Brain microvascular endothelial cell (primary cell): ENCODE measurements at places on chromosomes 1 and 21.
A peak's percentile ranks its signal among the peaks of the same experiment; 100 is the strongest.

DNA sequence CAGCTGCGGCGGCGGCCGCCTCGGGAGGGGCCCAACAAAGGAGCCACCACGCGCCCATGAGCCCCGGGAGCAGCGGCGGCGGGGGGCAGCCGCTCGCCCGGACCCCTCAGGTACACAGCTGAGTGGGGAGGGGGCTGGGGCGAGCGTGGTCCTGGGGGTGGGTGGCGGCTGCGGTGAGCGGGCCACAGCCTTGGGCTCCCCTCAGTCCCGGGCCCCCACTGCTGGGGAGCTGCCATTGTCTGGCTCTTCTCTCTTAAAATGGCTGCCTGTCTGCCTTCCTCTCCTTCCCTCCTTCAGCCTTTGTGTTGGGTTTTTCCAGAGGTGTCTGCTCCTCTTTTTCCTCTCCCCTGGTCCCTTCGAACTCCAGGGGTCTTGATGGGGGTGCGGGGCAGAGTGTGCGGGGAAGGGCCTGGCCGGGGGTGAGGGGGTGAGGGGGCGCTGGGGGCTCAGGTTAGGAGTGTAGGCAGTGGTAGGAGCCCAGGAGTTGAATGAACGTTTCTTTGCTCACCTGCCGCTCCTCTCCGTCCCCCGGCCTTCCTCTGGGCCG, 1.7 kb downstream of the ARID1A start:
- no peak for DNase-seq

GRCh38 chr1:12052008-12052573, 11.0 kb upstream of the TNFRSF8 start:
- DNase-seq: peak; percentile 73

DNA sequence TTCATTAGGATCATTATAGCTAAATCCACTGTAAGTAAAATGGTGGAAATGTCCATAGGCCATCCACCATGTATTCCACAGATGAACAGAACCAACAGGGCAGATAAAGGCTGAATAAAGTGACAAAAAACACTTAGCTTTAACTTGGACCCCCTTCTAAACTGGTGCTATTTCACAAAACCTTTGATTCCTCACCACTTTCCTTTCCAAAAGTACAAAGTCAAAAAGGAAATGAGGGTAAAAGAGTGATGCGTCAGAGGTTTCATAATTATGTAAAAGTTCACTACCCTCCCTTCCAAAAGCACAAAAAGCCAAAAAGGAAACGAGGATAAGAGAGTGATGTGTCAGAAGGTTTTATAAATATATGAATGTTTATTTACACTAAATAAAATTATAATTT, 172.2 kb downstream of the TBX15 start:
- no peak for DNase-seq

DNA sequence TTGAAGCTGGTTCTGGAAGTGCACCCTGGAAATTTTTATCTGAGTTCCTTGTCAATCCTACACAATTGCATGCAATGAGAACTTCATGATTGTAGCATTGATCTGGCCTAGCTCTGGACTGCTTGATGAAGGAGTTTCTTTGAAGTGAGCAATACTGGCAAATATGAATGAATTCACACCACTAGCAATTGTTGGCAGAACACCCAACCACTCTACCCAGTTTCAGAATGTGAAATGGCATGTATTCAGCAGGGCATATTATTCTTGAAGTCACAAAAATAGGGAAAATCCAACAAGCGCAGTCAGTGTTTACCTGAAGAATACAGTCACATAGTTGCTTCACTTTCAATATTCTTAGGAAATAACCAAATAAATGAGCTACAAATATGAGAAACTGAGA, 57.3 kb downstream of the RGS5 start:
- no peak for DNase-seq

DNA sequence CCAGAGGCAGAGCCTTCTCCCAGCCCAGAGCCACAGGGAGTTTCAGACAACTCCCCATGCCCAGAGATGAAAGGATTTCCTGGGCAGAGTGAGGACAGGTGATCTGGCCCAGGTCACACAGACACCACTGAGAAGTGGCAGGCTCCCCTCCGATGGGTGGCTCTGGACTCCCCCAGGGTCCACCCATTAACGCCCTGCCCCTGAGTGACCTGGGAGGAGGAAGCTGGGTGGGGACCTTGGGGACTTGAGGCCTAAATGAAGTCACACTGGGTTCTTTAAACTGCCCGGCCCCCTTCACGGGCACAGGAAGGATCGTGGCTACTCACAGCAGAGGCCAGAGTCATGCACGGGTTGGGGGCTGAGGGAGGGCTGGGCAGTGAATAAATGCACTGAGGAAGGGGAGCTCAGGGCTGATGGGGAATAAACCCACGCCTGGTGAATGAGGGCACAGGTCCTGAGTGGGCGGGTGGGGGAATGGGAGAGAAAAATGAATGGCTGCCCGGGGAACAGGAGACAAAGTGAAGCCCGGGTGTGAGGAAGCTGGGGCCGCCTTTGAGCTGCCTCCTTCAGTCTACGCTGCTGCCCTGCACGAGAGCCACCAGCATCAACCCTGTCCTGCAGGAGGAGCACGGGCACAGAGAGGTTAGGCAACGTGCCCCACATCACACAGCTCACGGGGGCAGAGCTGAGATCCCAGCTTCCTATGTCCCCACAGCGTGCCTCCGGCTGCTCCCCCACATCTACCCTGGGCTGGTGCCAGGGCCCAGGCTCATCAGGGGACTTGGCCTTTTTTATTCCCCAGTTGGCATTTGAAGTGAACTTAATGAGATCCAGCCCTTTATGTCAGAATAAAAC, 404.3 kb downstream of the MATN1 start:
- no peak for DNase-seq

DNA sequence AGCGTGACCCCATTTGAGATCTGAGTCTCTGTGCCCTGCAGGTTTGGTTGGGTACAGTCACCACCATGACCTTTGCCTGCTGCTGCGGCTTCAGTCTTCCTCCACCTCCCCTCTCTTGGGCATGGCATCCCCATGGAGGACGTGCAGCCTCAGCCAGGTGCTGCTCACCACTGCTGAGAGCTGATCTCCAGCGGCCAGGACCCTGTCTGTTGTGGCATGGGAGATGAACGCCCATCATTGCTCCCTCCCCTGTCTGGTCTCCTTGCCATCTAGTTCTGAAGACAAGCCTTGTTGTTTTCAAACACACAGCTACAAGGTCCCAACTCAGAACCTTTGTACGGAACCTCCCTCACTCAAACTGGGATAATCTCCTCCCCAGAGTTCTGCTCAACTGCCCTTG, 19.2 kb upstream of the PKP1 start:
- DNase-seq: no peak

DNA sequence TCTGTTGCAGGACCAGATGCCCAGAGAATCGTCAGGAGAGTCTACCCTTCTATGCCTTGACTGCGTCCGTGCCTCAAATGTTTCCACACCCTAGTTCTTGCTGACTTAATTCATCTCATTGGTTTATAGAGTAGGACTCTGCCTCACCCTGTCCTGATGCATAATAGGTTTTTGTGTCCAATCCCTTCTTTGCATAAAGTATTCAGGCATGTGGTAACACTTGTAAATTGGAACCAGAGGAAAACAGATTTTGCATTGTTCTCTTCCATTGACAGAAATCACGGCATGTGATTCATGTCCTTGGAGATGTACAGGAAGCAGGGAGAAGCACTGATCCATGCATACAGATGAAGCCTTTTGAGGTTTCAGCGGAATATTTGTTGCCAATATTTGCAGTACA, 29.5 kb downstream of the PLPPR5 start:
- no peak for DNase-seq

DNA sequence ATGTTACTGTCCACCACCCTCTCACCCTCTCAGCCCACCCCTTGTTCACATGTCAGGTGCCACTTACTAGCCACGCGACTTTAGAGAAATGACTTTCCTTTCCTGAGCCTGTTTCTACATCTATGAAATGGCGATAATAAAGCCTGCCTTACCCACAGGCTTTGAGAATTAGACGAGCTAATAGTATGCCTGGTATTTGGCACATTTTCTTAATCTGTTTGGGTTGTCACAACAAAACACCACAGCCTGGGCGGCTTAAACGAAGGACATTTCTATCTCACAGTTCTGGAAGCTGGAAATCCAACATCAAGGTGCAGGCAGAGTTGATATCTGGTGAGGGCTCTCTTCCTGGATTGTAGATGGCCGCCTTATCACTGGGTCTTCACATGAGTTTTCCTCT, 273.9 kb upstream of the FMN2 start:
- DNase-seq: no peak

- DNase-seq: no peak
Measured at GRCh38 chr1:244957525-244957924, 93.2 kb upstream of the HNRNPU start.

GRCh38 chr1:12488666-12489354, 129.2 kb downstream of the DHRS3 start:
- DNase-seq: no peak

GRCh38 chr1:208834381-208835096, 590.4 kb upstream of the PLXNA2 start:
- DNase-seq: peak; percentile 2

DNA sequence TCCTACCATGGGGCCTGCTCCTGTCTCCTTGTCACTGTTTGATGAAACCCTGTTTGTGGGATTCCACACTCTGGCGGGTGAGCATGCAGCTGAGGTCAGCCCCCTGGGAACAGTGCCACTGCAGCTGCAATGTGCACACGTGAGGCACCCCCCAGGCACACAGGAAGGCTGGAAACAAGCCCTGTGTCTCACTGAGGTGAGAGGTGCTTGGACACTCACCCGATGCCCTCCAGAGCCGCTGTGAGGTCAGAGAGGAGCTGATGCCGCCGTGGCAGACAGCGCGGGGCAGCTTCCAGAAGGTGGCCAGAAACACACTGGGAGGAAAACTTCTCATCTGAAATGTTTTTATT, 49.7 kb downstream of the SLX9 start:
- DNase-seq: no peak

DNA sequence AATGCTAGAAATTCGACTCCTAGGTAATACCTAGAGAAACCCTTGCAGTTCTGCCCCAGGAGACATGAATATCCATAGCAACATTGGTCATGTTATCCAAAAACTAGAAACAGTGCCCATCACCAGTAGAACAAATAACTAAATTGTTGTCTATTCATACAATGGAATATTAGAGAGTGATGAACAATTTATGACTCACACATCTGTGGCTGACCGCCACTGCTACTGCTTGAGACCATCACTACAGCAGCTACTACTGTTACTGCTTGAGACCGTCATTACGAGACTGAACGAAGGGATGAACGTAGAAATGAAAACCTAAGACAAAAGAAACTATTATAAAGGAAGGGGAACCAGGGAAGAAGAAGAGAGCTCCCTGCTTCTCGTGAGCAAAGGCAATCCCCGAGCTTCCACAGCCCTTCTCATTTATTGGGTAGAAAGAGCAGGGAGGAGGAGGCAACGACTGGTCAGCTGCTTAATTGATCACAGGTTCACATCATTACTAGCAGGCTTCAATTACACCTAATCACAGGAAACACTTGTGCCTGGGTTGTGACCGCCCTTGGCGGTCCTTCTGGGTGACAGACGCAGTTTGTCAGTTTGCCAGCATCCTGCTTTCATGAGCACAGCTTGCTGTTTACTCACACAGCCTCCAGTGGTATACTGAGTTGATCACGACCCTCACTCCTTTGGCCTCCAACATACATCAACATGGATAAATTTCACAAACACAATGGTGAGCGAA, 14.1 kb upstream of the PADI4 start:
- DNase-seq: no peak

GRCh38 chr21:44916965-44917364, 3.7 kb downstream of the ITGB2 start:
- no peak for DNase-seq

GRCh38 chr1:161848676-161849075, 82.6 kb downstream of the ATF6 start:
- DNase-seq: no peak

DNA sequence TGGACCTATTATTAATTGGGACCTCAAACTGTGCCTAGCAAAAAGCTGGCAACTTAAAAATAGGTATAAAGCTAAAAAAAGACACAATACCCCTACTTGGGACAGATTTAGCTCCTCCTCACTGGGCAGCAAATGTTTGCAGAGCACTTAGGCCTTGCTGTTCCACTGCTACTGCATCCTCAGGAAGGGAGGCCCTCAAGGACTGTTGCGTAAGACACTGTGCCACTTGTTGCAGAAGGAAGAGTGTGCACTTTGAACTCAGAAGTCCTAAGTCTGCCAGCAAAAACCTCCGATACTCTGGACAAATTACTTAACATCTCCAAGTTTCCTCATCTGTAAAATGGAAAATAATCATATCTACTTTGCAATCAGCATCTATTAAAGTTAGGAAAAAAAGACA, 322.9 kb downstream of the BARHL2 start:
- no peak for DNase-seq

DNA sequence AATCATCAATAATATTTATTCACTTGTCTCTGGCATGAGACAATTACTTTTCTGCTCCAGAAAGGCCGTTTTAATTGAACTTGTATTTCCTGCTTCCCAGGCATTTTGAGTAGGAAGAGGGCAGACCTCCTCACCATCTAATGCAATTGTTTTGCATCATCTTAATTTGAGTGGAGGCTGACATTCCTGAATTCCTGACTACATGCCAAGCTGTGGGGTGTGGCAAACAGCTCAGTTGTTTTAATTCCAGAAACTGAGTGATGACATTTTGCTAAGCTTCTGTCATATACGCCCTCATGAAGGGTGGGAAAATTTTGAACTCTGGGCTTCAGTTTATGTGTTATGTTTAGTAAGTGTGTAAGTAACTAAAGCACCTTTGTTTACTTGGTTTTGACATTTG, 125.4 kb upstream of the USP25 start:
- peak; percentile 52 for DNase-seq

DNA sequence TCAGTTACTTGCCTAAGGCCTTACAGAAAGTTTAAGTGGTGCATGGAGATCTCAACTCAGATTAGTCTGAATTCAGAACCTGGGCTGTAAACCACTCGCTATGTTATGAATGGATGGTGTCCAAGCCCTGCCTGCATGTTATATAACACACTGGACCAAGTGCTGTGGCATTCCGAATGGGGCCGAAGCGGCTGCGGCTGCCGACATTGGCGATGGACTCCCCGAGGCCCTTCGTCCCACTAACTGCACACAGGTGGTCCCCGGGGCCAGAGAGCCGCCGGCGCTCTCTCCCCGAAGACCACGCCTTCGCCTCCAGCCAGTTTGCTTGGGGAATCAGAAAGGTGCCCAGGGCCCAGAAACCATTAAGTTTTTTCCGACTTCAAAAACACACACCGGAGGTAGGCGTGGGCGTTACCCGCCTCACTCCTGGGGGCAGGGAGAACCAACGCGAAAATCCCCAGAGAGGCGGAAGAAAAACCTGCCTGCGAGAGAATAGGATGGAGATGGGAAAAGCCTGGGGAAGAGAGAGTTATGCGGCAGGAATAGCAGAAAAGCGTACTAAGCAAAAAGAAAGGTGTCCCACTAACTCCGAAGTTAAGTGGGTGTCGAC, 579 bp upstream of the TENT5C start:
- DNase-seq: peak; percentile 9

DNA sequence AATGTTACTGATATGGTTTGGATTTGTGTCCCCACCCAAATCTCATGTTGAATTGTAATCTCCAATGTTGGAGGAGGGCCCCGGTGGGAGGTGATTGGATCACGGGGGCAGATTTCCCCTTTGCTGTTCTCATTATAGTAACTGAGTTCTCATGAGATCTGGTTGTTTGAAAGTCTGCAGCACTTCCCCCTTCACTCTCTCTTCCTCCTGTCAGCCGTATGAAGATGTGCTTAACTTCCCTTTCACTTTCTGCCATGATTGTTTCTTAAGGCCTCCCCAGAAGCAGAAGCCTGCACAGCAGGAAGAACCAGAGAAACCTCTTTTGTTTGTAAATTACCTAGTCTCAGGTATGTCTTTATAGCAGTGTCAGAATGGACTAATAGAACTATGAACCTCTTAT, 28.4 kb downstream of the TRIM33 start:
- DNase-seq: no peak

- no peak for DNase-seq
Measured at GRCh38 chr1:203039609-203040512, 13.6 kb downstream of the PPFIA4 start.
